ENCODE measurements at places on chromosomes 13 and 19. TPM values are rescaled to one million over a fixed set of nuclear protein-coding genes. Genes with fewer than 3 reads are reported as not detected.

- no peak for DNase-seq
Observed at GRCh38 chr13:79405501-79405830, 589 bp downstream of the RBM26 start.

DNA sequence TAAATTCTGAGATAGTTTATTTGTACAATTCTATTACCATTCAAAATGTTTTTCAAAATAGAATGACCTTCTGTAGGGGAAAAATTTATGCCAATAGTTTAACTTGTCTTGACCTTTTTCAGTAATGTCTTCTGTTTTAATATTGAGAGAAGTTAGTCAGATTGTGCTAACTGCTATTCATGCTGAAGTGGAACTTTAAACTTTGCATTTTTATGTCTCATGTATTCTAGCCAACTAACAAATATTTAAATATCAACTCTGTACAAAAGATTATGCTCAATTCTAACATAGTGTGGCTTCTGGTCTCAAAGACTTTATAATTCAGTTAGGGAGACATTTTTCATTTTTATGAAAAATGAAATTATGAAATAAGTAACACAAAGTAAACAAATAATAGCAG, 94.2 kb downstream of the WDFY2 start:
- no peak for DNase-seq

GRCh38 chr19:51830274-51830673, 35.3 kb downstream of the FPR3 start:
- DNase-seq, result no peak

DNA sequence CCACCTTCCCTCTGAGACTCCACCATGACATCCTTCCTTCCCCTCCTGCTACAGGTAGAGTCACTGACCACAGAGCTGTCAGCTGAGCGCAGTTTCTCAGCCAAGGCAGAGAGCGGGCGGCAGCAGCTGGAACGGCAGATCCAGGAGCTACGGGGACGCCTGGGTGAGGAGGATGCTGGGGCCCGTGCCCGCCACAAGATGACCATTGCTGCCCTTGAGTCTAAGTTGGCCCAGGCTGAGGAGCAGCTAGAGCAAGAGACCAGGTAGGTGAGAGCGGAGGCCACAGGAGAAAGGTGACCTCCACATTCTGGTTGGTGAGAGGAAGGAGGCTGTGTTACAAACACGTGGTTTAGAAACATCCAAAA, 27.6 kb downstream of the KCNC3 start:
- DNase-seq, result no peak

DNA sequence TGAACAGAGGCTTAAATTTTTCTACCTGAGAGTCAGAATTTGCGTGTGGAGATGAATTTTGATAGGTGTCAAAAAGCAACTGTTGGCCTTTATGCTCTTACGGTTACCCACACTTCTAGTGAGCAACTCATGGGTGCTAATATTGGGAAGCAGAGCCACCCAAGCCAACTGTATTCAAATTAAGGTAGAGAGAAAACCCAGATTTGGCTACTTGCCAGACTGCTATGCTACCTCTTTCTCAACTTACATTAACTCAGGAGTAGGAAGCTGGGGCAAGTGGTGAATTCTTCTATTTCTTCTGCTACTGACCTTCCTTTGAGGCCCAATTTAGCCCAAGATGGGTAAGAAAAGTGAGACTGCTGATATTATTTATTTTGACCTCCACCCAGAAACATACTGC, 83.9 kb downstream of the OLFM4 start:
- no peak for DNase-seq

Gene CD33
- total RNA-seq, result 0.11 TPM
